G401 (cell line): ENCODE measurements at places on chromosomes 16 and 17.
A peak's percentile ranks its signal among the peaks of the same experiment; 100 is the strongest.

GRCh38 chr17:44601539-44601938, 44.3 kb downstream of the FZD2 start:
- DNase-seq: no peak

DNA sequence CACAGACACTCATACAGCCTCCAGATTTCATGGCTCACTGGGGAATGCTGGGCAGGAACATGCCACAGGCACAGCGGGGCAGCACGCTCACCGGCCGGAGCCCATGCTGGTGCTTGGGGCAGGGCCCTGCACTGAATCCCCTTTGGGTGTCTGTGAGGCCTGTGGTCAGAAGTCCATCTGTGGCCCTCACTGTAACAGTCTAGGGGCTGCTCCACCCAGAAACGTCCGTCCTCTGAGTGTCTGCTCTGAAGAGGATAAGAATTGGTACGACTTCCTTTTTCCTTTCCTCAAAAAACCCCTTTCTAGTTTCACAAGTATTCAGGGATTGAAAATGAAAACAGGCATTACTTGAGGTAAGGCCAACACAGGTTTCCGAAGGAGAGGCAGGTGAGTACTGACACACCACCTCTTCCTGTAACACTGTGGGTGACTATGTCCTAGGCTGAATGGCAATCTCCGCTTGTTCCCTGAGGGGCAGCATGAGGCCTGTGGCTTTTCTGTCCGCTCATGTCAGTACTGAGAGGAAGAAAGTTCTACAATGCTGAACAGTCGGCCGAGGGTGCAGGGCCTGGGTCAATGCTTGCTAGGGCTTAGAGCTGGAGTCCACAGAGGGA, 42.5 kb downstream of the TMEM11 start:
- no peak for DNase-seq

DNA sequence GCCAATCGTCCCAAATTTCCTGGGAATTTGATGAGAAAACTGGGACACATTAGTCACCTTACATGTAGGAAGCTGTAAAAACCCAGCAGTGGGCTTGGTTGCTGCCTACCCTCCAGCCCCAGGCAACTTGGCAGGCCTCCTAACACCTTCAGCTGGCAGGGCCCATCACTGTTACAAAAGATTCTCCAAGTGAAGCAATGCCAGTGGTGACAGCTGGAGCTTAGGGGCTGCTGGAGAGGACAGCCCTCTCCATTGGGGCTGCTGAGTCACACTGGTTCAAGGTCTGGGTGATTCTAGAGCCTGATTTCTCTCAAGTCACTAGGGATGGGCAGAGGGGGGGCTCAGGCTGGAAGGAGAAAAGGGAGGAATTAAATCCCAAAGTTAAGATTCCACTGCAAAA, 180.6 kb downstream of the COPRS start:
- no peak for DNase-seq

DNA sequence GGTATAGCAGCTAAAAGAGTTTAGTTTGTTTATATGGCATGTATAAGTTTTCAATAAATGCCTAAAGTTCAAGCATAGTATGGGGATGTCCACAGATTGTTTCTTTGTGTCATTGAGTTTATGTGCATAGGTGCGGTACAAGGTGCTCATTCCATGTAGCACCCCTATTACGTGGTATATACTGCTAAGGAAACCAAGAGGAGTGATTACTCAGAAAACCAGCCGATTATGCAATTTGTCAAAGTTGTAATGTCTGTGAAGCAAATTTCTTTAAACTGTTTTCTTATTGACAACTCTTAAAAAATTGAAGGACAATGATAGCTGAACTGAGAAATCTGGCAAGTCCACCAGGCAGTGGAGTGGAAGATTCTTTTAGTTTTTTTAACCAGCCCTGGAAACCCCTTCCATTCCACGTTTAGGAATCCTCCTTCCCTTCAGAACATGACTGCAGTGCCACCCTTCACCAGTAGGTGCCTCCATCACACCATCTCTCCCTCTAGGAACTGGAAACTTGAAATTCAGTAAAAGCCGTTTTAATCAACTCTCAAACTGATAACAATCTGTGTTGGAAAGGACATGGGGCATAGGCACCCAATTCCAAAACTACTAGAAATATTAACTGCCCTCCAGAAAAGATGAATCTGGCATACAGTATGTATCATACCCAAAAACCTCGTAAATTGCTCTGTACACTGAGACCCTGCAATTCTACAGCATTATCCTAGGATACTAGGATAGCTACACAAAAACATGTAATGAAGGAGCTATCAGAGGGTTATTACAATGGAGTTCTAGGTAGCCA, 43.5 kb downstream of the REXO5 start:
- DNase-seq: peak; percentile 76

- peak; percentile 1 for DNase-seq
Measured at GRCh38 chr16:20763461-20764232, at the start of gene ACSM3. Gene ACSM3 (plus strand): TSS chr16:20764014. CDS start chr16:20770035, 6,021 bp downstream.

- DNase-seq: no peak
Measured at GRCh38 chr17:57485916-57486881, 229.9 kb downstream of the MSI2 start.

DNA sequence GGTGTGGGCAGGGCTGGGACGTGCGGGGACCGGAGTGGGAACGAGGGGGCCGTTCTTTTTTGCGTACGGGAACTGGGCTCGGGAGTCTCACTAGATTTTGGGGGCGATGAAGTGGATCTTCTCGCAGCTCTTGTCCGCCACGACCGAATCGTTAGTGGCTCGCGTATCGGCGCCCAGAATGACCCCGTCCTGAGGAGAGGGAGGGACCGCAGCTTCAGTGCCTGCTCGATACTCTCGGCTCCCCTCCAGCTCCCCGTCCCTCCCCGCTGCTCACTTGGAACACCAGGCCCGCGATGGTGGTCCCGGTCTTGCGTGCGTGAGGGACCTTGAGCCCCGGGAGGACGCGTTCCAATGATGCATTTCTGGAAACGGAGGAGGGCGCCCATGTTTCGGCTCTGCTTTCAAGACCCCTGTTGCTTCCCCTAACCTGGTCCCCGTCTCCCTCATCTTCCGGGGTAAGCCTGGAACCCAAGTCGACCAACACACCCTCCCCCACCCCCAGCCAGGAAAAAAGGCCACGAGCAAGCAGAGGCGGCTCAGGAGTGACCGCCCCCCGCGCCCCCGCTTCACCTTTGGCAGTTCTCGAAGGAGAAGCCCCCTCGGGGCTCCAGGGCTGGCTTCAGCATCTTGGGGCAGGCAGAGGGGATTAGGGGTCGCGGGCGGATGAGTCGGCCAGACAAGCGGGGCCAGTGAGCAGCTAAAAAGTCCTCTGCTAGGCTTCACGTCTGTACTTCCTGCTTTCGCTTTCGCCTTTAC, at the start of gene PSMB10:
Gene PSMB10, minus strand, starts transcription at position 727 of the 756 bp plus-strand sequence. Its CDS starts 101 bp downstream, at position 626.
- peak; percentile 40 for DNase-seq

GRCh38 chr16:86303787-86304678, 206.3 kb upstream of the FOXF1 start:
- DNase-seq: no peak

GRCh38 chr16:10856042-10856441, 21.0 kb upstream of the CIITA start:
- no peak for DNase-seq

DNA sequence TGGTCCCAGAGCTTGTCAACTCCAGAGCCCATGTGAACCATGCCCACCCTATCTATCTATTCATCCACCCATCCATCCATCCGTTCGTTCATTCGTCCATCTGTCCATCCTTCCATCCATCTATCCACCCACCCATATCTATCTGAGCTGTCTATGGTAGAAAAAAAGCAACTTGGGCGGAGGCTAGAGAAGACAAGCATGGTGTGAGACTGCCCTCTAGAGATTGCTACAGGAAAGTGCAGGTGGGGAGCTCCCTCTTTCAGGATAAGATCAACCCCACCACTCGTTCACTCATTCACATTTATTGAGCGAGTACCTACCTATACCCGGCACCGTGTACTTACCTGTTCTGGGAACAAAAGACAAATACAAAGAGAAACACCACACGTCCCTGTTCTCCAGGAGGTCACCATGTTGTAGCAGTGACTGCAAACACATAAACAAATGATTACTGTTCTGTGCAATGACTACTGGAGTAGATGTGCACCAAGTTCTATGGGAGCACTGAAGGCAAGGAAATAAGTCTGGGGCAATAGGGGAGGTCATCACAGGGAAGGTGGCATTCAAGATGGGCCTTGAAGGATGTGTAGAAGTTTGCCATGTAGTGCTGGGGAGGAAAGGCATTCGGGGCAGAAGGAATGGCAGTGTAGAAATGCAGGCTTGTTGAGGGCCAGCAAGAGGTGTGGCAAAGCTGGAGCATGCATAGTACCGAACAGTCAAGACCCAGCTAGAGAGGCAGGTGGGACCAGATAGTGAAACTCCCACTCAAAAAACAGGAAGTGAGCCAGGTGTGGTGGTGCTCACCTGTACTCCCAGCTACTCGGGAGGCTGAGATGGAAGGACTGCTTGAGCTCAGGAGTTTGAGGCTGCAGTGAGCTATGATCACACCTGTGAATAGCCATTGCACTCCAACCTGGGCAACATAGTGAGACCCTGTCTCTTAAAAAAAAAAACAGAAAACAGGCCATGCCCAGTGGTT, 13.4 kb upstream of the ATP5MC1 start:
- peak; percentile 71 for DNase-seq

- DNase-seq: no peak
Measured at GRCh38 chr17:1604831-1605528, 23.7 kb downstream of the SLC43A2 start.

DNA sequence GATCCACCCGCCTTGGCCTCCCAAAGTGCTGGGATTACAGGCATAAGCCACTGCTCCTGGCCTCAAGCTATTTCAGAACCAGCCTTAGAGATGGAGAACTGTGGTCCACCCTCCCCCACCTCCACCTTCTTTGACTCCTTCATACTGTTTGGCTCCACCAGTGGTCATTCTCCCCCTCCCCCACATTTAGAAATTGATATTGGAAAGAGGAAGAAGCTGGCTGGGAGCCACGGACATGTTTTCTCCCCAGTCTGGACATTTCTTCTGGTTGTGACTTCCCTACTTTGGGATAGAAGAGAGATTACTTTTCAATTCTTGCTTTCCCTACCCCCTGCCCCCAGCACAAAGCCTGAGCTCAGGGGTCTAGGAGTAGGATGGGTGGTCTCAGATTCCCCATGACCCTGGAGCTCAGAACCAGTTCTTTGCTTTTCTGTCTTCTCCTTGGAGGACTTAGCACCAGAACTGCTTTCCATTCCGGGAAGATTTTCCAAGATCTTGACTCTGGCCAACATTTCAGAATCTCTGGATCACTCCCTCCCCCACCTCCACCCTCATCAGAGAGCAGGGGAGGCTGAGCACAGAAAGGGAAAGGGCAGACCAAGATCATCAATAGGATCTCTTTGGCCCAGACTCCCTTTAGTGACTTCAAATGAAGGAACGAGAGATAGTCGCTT, 16.3 kb downstream of the CAVIN1 start:
- no peak for DNase-seq
